ENCODE measurements at places on chromosomes 11 and 22.

DNA sequence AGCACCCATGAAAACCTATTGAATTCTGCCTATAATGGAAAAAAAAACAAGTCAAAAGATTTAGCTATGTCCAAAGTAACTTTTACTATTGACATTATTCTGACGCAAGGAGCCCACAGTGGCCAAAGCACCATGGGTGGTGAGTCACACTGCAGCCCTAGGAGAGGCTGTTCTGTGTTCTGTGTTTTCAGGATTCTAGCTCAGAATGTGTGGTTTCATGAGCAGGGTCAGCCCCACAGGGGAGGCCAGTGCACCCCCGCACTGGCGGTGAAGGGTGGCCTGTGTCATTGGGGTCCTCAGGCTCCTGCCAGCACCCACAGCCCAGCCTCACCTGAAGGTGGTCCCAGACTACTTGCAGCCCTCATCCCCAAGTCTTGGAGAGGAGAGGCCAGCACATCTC, 112.2 kb downstream of the BRD1 start:
- DNase-seq = no peak

- DNase-seq = no peak
Observed at GRCh38 chr11:64519541-64519940, 71.5 kb upstream of the SLC22A12 start.

DNA sequence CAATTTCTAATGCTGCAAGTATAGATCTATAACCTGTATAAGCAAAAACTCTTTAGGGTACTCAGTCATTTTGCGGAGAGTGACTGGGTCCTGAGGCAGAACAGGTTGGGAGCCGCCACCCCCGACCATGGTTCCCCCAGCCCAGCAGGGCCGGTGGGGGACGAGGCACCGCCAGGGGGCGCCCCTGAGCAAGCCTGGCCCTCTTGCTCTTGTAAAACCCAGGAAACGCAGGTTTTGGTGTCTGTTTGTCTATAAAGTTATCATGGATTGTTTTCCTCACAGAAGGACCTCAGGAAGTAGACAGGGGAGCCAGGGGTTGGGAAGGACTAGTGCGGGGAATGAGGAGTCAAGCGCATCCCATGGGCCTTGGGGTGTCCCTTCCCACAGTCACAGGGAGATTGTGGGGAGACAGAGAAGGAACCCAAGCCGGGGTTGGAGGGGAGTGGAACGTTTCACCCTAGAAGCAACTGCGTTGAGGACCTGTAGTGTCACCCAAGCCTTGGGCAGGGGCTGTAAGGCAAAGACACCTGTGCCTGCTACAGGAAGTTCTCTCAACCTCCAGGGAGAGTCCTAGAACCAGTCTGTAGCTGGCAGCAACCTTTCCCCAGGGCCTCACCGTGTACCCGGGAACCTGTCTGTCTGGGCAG, 26.4 kb downstream of the KCTD17 start:
- DNase-seq = peak; percentile 20

DNA sequence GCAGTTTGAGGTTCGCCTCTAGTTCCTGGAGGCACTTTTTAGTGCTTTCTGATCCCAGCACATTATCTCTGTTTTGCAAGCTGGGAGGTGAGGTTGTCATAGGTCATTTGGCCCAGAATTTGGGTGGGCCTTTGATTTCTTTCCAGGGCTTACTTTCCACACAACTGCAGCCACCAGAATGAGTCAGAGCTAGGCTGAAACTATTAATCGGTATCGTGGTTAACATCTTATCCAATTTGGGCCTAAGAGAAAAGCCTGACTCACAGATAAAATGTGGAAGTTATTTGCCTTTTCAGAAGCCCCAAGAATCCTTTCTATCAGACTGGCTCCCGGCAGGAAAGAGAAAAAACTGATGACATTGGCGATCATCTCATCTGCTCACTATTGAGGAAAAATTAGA, 166.4 kb downstream of the KIRREL3 start:
- DNase-seq = no peak

DNA sequence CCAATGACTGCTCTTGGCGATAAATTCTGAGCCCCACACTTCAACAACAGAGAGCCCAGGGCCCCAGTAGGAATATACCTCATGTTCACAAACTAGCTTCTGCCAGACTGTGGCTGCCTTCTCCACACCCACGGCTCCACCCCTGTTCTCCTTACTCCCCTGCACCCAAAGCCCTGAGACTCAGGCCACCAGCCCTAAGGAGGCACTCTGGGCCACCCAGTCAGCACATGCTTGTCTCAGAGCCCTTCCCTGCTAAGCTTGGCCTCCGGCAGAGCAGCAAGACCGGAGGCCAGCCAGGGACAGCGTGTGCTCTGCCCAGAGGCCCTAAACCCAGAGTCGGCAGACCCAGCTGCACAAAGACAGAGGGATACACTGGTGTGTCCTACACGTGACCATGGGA, 27.9 kb downstream of the SPATA19 start:
- DNase-seq = no peak

- no peak for DNase-seq
Observed at GRCh38 chr11:74006743-74007304, 2.1 kb downstream of the UCP3 start.

GRCh38 chr11:689625-690024, 5.4 kb downstream of the DEAF1 start:
- DNase-seq = no peak

- DNase-seq = no peak
Observed at GRCh38 chr11:35971841-35972422, 28.1 kb downstream of the LDLRAD3 start.

- no peak for DNase-seq
Observed at GRCh38 chr11:74816664-74817063, 68.0 kb downstream of the RNF169 start.

DNA sequence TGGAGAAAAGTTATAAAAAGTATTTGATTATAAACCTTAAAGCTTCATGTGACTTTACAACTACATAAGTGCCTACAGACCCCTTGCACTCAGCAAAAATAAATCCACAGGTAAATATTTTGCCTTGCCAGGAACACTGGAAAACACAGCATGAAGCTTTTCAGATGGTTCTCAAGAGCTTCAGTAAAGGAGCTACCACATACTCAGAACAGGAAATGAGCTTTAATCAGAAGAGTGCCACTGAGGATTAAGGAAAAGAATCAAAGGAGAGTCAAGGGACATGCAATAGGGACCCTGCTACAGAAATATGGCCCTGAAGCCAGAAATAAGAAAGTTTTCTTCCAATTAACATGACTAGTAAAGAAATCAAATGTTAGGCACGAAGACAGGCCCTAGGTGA, 1.2 kb downstream of the CASP1 start:
- DNase-seq = no peak

DNA sequence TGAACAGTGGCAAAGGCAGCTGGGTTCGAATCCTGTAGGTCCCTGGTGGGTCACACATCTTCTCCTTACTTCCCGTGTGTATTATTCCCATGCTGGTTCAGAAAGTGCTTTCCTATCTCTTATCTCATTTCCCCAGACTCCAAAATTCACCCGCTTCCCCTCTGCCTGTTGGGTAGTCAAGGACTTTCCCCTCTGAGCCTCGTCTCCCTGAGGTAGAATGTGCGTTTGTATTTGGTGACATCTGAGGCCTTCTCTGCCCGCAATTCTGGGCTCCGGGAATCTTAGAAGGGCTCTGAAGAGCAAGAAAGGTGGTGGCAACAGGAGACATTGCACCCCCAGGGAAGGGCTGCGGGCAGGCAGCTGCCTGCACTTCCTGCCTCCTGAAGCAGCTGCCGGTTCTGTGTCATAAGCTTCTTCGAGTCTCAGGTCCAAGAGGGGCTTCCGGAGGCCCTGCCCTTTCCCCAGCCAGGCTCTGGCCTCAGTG, 5.9 kb downstream of the LRRC32 start:
- DNase-seq = peak; percentile 34

All from GDM1 (cell line).